Left ventricle myocardium inferior (tissue), 1 donor: ENCODE measurements at places on chromosomes 5 and 9. TPM values are rescaled to one million over a fixed set of nuclear protein-coding genes. Genes with fewer than 3 reads are reported as not detected.
A peak's percentile ranks its signal among the peaks of the same experiment; 100 is the strongest.

DNA sequence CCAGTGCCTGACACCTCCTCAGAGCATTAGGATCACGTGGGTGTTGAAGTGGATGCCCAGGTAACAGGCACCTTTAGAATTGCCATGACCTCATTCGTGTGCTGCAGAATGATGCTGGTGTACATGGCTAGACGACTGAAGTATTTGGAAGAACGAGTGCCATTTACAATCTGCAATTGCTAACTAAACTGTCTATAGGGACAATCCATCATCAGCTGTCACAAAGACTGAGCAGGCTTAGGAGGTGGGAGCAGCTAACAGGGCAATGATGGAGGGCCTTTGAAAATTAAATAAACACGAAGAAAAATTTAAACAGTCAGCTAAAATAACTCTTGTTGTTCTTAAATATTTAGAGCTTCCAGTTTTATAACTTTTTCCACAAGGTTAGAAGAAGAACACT, 375.8 kb downstream of the GADD45G start:
- no peak overlapping the region for H3K4me3 ChIP-seq
- no peak for DNase-seq
- H3K4me1 ChIP-seq = no peaks in the 10 kb centered on the region
- H3K36me3 ChIP-seq = no peaks in the 10 kb centered on the region

- H3K27ac ChIP-seq = no peak overlapping the region
- H3K27me3 ChIP-seq = peaks cover 20% of the 10 kb centered on the region
- H3K4me3 ChIP-seq = no peak overlapping the region
- peaks cover 18% of the 10 kb centered on the region for H3K36me3 ChIP-seq
- no peak for DNase-seq
- H3K4me1 ChIP-seq = peaks cover 13% of the 10 kb centered on the region
Observed at GRCh38 chr9:96721731-96722429, 56.0 kb downstream of the ZNF510 start.

DNA sequence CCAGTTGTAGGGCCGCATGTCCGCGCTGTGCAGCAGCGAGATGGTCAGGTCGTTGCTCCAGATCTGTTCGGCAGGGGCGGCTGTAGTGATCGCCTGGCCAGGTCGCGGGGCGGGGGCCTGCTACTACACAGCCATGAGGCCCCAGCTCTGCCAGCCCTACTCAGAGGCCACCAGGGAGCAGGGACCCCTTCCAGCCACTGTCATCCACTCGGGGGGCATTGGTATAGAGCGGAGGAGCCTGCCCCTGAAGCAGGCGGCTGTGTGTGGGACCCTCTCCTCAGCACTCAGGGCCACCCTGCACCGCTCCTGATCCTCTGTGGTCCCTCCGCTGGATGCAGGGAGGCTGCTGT, 1.7 kb downstream of the FBXW5 start:
- no peaks in the 10 kb centered on the region for H3K27me3 ChIP-seq
- H3K4me1 ChIP-seq = peaks cover 65% of the 10 kb centered on the region
- no peak for DNase-seq
- peaks cover 46% of the 10 kb centered on the region for H3K36me3 ChIP-seq
- H3K27ac ChIP-seq = peak overlapping the region; percentile 98

DNA sequence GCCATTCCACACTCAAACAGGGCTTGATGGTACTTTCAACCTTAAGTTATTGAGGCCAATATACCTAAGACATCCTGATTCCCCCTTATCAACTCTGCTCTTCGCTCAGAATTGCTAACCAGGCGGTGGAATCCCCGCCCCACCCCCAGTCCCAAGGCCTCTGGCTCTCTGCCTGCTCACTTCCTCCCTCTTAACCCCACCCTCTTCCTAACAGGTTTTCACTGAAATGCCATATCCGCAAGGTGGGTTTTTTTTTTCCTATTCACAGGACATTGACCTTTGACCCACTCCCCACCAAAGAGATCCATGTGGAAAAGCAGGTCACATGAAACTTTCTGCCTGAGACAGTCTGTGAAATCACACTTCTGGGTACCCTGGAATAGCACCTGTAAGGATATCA, 66.6 kb upstream of the IFNK start:
- H3K27me3 ChIP-seq = no peaks in the 10 kb centered on the region
- peaks cover 16% of the 10 kb centered on the region for H3K36me3 ChIP-seq
- DNase-seq = peak; percentile 36
- H3K4me3 ChIP-seq = no peak overlapping the region

GRCh38 chr5:170466988-170467707, 36.7 kb upstream of the KCNIP1 start:
- no peaks in the 10 kb centered on the region for H3K36me3 ChIP-seq
- H3K4me1 ChIP-seq = no peaks in the 10 kb centered on the region
- peaks cover 3% of the 10 kb centered on the region for H3K27me3 ChIP-seq
- no peak overlapping the region for H3K4me3 ChIP-seq

GRCh38 chr5:111223787-111224560, at the start of gene CAMK4:
Gene CAMK4, plus strand, starts transcription at chr5:111224384. Its CDS starts 100 bp downstream, at chr5:111224484.
- H3K27ac ChIP-seq = no peak within 1 kb of the TSS
- no peaks in the 10 kb centered on the region for H3K36me3 ChIP-seq
- peaks cover 53% of the 10 kb centered on the region for H3K27me3 ChIP-seq

The TMEM215 gene
- total RNA-seq = not detected

GRCh38 chr5:63963080-63963735, 963 bp upstream of the HTR1A start:
- DNase-seq = no peak
- H3K4me3 ChIP-seq = no peak overlapping the region
- peaks cover 49% of the 10 kb centered on the region for H3K27me3 ChIP-seq
- H3K36me3 ChIP-seq = no peaks in the 10 kb centered on the region

DNA sequence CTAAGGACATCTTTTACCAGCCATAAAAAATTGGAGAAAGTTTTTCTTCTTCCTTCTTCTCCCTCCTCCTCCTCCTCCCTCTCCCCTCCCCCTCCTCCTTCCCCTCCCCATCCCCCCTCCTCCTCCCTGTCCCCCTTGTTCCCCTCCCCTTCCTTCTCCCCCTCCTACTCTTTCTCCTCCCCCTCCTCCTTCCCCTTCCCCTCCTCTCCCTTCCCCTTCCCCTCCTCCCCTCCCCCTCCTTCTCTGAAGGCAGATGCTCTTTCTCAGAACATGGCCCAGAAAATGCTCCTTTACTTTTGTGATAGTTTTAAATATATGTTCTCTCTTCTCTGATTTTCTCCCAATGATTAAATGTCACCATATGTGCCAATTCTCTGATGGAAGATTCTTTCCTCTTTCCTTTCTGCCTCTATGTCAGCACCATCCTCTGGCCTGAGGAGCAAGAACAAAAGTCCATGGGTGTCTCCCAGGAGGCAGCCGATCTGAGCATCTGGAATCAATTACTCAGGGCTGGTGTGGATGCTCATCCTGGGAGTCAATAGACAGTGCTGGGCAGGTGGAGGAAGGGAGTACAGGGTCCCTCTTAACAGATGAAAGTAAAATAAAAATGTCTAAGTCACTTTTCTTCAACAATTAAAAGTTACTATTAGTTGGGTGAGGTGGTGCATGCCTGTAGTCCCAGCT, 63.0 kb upstream of the GNA14 start:
- H3K4me1 ChIP-seq = no peaks in the 10 kb centered on the region
- no peaks in the 10 kb centered on the region for H3K36me3 ChIP-seq
- no peak overlapping the region for H3K27ac ChIP-seq
- H3K27me3 ChIP-seq = no peaks in the 10 kb centered on the region
- no peak overlapping the region for H3K4me3 ChIP-seq
- DNase-seq = no peak

The CD74 gene
- 251 TPM for total RNA-seq

DNA sequence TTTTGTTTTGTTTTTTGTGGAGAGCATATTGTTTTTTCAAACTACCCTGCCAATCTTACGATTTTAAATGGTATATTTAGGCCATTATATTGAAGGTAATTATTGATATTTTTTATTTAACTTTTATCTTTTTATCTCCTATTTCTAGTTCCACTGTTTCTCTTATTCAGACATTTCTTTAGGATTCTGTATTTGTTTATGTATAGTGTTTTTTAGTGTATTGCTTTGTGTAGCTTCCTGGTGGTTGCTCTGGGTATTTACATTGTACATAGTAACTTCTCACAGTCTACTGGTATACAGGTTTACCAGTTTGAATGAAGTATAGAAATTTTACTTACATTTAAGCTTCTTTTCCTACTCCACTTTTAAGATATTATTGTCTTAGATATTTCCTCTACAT, 63.2 kb downstream of the ERCC6L2 start:
- no peak overlapping the region for H3K4me3 ChIP-seq
- H3K27ac ChIP-seq = no peak overlapping the region
- DNase-seq = no peak

DNA sequence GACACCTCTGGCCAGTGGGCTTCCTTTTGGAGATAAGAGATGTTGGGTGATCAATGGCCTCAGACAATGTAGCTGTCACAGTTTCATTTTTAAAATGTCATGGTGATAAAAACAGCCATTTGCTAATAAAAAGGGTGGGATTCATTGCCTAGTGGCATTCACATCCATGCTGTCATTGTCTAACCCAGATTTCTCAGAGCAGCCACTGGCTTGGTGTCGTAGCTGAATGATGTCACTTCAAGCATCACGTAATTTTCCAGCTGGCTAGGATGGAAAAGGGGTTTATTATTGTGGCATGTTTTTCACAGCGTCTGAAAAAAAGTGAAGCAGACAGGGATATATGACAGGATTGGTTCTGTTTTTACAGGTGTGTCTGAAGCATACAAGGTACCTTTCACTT, 184.7 kb downstream of the AOPEP start:
- H3K27me3 ChIP-seq = no peaks in the 10 kb centered on the region
- H3K4me1 ChIP-seq = peaks cover 55% of the 10 kb centered on the region
- H3K36me3 ChIP-seq = no peaks in the 10 kb centered on the region

GRCh38 chr5:177607452-177608192, 7.7 kb downstream of the B4GALT7 start:
- no peak overlapping the region for H3K27ac ChIP-seq
- H3K4me1 ChIP-seq = peaks cover 11% of the 10 kb centered on the region
- DNase-seq = peak; percentile 69
- no peaks in the 10 kb centered on the region for H3K36me3 ChIP-seq
- H3K27me3 ChIP-seq = no peaks in the 10 kb centered on the region

DNA sequence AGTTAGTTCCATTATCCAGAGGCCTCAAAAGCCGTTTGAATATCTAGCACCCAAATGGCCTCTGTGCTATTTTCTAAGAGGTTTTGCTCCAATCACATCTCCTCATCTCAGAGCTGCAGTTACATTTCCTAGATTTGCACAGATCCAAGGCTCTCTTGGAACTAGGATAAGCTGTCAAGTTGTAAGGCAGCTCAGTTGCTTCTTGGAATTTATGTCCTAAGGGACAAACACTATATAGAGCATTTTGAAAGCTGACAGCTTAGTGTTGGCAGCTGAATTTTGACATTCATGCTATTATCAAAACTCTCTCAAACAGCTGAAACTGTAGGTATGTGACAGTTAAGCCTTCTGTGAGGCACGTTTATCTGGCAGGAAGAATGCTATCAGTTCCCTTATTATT, 97.0 kb downstream of the MACIR start:
- H3K27me3 ChIP-seq = no peaks in the 10 kb centered on the region
- no peak overlapping the region for H3K4me3 ChIP-seq
- peaks cover 26% of the 10 kb centered on the region for H3K4me1 ChIP-seq
- H3K36me3 ChIP-seq = no peaks in the 10 kb centered on the region
- no peak overlapping the region for H3K27ac ChIP-seq

DNA sequence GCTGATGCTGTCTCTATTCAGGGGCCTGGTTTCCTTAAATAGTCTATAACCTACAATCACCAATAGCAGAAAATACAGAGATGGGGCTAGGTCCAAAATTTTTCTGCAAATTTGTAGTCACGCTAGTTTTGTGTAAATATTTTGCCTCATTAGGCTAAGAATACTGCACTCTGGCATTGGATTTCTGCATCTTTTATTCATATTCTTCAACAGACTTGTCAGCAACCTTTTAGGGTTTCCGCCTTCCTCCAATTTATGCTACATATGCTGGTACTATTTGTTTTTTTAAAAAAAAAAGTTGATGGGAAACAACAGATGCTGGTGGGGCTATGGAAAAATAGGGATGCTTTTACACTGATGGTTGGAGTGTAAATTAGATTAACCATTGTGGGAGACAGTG, 202.3 kb downstream of the GABRB2 start:
- H3K36me3 ChIP-seq = no peaks in the 10 kb centered on the region
- no peak overlapping the region for H3K27ac ChIP-seq
- H3K4me1 ChIP-seq = no peaks in the 10 kb centered on the region
- H3K27me3 ChIP-seq = no peaks in the 10 kb centered on the region
- no peak overlapping the region for H3K4me3 ChIP-seq

The OSTF1 gene
- total RNA-seq = 18.9 TPM

The IL13 gene
- total RNA-seq = not detected

- no peaks in the 10 kb centered on the region for H3K27me3 ChIP-seq
- no peaks in the 10 kb centered on the region for H3K4me1 ChIP-seq
- DNase-seq = no peak
- H3K36me3 ChIP-seq = no peaks in the 10 kb centered on the region
- H3K4me3 ChIP-seq = no peak overlapping the region
- no peak overlapping the region for H3K27ac ChIP-seq
Observed at GRCh38 chr9:79408617-79409016, 163.1 kb upstream of the TLE4 start.

GRCh38 chr9:69030851-69031645, 4.5 kb upstream of the FXN start:
- H3K27ac ChIP-seq = no peak overlapping the region
- no peak for DNase-seq
- no peaks in the 10 kb centered on the region for H3K36me3 ChIP-seq
- no peaks in the 10 kb centered on the region for H3K27me3 ChIP-seq
- peaks cover 14% of the 10 kb centered on the region for H3K4me1 ChIP-seq
- H3K4me3 ChIP-seq = no peak overlapping the region

The SPATA31C1 gene
- not detected for total RNA-seq

DNA sequence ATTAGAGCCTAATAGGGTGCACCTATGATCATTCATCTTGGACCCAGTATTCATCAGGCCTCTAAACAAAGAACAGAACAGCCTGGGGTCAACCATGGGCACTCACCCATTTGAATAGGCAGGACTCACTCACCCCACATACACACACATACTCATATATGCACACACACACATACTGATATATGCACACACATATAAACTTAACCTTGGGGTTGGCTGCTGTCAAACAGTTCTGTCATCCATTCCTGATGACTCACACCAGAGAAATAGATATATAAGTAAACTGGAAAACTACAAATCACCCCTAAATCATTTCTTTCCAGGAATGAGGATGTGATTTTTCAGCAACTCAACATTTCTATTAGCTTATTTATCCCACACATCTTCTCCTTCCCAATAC, 51.3 kb downstream of the ARL15 start:
- H3K4me1 ChIP-seq = peaks cover 52% of the 10 kb centered on the region
- no peak overlapping the region for H3K4me3 ChIP-seq
- H3K27me3 ChIP-seq = no peaks in the 10 kb centered on the region
- no peaks in the 10 kb centered on the region for H3K36me3 ChIP-seq
- no peak overlapping the region for H3K27ac ChIP-seq
- no peak for DNase-seq

DNA sequence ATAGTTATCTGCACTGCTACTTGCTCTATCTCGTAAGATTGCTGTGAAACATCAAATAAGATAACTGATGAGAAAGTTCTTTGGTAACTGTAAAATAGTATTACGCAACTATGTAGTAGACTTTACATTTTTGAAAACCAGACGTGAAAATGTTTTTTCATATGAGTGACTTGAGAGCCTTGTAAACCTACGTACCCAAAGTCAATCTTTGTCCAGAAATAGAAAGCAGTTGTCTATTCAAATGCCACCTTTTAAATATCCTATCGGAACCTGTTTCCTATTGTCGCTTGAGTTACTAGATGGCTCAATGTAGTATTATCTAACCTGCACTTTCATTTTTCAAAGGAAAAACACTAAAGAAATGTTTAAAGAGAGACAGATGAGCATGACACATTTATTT, 1.6 kb downstream of the FNIP1 start:
- DNase-seq = no peak
- peak overlapping the region; percentile 95 for H3K4me3 ChIP-seq
- H3K4me1 ChIP-seq = peaks cover 74% of the 10 kb centered on the region
- H3K27ac ChIP-seq = peak overlapping the region; percentile 99
